ENCODE measurements at places on chromosomes 5 and 9.

DNA sequence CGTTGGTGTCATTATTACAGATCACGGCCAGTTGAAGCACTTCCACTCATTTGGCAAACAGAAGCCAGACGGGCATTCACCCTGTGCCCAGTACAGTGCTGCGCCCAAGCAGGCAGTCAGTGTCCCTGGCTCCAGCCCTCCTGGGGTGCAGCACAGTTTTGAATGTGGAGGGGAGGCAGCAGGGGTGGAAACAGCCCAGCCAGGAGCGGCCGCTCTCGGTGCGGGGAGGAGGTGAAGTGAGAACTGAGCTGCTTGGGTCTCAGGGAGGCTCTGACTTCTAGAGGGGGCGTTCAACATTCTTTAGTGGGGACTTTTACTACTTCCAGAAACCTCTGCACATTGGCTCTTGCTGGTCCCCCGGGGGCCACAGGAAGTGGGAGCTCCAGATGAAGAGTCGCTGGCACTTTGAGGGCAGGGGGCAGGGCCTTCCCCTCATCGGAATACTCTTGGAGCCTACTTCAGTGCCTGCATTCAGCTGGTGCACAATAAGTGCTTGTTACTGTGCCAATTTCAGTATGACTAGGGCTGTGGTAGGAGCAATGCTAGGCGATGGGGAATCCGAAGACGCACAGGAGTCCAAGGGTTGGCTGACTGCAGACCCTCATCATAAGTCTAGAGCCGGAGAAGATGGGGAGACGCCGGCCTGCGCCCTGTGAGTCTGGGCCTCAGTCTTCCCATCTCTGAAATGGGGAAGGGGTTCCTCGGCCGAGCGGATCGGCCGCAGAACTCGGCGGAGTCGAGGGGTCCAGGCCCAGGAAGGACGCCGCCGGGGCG, 492 bp upstream of the NEK6 start:
- no peak for DNase-seq

DNA sequence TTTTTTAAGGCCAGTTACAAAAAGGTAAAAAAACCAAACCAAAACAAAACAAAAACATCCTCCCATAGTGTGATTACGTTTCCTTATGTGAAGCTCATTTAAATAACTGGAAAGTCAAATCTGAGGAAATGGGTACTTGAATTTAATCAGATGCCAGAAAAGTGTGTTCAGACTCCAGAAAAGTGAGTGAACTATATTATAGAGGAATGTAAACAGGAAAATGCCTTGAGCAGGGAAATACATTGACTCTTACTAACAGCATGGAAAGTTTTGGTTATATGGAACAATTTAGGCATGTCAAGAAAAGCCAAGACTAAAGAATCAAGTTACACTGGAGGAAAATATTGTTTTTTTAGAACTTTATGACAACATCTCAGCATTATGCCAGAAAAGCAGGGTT, 37.8 kb upstream of the RNF20 start:
- no peak for DNase-seq

DNA sequence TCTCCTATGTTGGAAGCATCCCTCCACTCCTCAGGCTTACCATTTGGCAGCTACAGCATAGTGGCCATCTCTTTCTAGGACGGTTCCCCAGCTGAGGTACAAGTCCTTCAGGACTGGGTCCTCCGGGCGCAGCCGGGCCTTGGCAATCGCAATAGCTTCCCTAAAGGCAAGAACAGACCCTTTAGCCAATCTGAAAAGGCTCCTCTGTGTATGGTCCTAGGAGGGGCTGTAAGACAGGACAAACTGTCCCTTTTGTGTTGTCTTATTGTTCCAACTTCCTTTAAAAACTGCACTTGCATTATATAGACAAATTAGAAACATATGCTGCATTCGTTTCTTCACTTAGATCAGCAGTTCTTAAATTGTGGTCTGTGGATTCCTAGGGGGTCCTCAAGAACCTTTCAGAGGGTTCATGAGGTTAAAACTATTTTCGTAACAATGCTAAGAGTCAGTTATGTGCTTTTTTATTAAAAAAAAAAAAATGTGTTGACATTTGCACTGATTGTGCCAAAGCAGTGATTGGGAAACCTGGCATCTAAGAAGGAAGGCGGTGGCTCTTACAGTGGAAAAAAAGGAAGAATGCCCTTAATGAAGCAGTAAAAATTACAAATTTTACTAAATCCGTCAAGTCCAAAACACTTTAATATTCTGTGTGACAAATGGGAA, 38.7 kb downstream of the GEMIN5 start:
- DNase-seq: no peak

DNA sequence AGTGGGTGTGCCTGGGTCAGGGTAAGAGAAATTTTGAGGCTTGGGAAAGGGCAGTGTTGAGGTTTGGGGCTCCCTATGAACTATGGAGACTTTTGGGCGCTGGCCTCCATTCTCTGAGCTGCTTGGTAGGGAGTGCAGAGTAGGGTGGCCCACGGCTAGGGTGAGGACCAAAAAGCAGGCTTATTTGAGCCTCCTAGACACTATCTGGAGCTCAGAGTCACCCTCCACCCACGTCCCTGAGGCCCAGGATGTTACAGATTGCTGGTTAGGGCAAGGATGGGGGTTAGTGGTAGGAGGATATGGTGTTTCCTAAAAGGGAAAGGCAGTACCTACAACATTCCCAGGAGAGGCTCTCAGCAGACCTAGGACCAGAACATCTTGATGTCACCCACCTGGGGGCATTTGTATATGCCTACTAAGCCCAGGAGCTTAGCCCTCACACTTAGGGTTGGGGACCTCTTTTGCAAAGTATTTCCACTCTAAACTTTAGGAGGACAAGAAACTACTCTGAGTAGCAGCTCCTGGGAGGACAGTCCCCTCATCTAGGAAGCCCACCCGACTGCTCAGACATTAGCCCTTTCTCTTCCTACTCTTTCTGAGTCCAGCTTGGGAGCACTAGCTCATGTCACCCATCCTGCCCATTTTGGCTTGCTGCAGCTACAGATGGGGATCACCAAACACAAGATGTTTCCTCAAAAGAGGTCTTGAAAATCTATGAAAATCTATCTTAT, 2.3 kb downstream of the SHROOM1 start:
- no peak for DNase-seq

GRCh38 chr9:95820074-95820473, 55.4 kb upstream of the ERCC6L2 start:
- DNase-seq: no peak
